Fibroblast of the conjunctiva (primary cell): ENCODE measurements at places on chromosomes 1 and 21.

- DNase-seq, result no peak
Observed at GRCh38 chr21:41032541-41032940, 135.4 kb upstream of the BACE2 start.

- peak; percentile 53 for DNase-seq
Observed at GRCh38 chr1:228490120-228491078, 3.2 kb downstream of the RNF187 start.

DNA sequence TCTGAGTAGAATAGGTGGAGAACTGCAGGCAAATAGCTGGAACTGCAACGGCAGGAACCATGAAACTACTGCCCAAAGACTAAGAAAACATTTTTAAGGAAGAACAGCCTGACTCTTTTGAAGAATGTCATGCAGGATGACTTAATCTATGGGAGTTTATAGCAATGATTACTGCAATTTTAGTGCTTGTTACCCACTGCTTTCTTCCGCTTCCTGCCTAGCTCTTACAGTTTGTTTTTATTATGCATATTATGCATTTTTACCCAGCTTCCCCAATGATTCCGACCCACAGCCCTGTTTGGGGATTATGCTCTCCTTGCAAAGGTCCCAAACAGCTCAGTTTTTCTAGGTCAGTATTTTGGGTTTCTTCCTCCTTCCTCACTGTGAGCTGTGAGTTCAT, 71.2 kb downstream of the PCNX2 start:
- DNase-seq, result no peak

DNA sequence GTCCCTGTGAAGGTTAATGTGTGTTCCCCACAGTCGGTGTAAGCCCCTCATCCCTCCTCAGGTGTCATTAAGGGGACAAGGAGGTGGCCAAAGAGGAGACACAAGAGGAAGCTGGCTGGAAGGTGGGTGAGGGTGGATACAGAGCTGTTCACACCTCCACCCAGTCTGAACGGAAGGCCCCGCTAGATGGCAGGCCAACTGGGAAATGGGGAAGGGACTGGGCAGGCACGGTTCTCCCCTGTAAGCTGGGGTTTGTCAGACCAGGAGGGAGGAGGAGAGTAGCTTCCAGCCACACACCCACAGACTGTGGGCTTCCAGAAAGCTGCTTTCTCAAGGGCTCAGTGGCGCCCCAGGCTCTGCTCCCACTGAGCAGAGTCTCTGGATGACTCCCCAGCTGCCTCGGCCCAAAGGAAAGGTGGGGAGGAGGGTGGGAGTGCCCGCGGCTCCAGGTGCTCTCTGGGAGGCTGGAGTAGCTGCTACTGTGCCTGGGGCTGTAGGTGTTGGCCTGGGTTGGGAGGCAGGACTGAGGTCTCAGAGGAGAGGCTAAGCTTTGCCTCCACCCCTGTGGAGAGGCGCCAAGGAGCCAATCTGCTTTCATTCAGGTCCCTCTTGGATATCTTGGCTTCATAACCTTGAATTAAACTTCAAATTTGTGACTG, 41.2 kb downstream of the PCP4 start:
- no peak for DNase-seq

DNA sequence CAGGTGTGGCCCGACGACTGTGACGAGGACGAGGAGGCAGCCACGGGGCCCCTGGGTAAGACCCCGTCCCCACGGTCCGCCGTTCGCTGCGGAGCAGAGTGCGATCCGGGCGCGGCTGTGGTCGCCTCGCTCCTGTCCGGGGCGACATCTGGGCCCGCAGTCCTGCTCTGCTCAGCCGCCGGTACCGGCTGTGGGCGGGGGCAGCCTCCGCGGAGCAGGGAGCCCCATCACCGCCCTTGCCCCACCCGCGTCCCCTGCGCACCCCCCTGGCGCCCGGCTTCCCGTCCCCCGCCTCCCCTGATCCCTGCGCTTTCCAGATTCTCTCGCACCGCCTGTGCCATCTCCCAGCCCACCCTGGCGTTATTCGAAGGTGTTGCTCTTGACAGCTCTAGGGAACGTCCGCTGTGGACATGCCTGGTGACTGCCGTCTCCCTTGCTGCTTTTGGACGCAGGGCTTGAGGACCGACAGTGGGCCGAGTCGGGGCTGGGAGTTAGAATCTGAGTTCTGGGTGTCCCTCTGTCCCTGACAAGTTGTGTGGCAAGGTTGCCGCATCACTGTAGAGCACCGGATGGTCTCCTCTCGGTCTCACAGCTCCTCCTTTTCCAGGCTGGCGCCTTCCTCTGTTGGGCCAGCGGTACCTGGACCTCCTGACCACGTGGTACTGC, 596 bp downstream of the TOR3A start:
- DNase-seq, result no peak
